ENCODE measurements at places on chromosomes 6 and 20. TPM values are rescaled to one million over a fixed set of nuclear protein-coding genes. Genes with fewer than 3 reads are reported as not detected.

The CLPSL1 gene
- total RNA-seq = not detected

The IFNGR1 gene
- 29.0 TPM for total RNA-seq

The PPIL6 gene
- 3.1 TPM for total RNA-seq

The RBPJL gene
- total RNA-seq = not detected

Measured in A549 treated with DMSO at 1 μM for 4 hours (cell line).